ENCODE measurements at places on chromosomes 3 and 15.

- no peak for DNase-seq
These were observed 17.9 kb upstream of the SKIC8 start for GRCh38 chr15:78317145-78317836.

- DNase-seq = peak; percentile 17
These were observed 65.1 kb downstream of the GLCE start for GRCh38 chr15:69225355-69226022.

GRCh38 chr3:176734146-176734545 lies 463.1 kb downstream of the TBL1XR1 start:
- DNase-seq = peak; percentile 43

GRCh38 chr15:28952666-28953491 lies 67.1 kb downstream of the APBA2 start:
- no peak for DNase-seq

DNA sequence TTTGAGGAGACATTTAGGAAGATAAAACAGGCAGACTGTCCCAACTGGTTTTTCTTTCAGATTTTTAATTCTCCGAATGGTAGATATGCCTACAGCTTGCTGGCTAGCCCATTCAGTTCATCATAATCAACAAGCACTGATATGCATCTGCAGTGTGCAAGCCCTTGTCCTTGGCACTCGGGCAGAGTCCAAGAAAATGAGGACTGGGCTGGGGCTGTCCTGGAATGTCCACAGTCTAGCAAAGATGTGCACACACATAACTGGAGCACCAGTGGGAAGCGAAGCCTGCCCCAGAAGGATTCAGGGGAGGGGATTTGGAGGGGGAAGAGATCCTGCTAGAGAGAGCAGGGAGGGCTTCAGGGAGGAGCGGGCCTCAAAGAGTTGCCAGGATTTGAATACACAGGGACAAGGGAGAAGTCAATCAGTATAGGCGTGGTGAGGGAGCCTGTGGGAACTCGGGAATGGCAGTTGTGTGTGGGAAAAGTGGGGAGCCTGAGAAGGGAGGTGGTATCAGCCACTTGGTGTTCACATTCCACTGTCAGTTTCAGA lies 8.7 kb downstream of the FAH start:
- peak; percentile 8 for DNase-seq

DNA sequence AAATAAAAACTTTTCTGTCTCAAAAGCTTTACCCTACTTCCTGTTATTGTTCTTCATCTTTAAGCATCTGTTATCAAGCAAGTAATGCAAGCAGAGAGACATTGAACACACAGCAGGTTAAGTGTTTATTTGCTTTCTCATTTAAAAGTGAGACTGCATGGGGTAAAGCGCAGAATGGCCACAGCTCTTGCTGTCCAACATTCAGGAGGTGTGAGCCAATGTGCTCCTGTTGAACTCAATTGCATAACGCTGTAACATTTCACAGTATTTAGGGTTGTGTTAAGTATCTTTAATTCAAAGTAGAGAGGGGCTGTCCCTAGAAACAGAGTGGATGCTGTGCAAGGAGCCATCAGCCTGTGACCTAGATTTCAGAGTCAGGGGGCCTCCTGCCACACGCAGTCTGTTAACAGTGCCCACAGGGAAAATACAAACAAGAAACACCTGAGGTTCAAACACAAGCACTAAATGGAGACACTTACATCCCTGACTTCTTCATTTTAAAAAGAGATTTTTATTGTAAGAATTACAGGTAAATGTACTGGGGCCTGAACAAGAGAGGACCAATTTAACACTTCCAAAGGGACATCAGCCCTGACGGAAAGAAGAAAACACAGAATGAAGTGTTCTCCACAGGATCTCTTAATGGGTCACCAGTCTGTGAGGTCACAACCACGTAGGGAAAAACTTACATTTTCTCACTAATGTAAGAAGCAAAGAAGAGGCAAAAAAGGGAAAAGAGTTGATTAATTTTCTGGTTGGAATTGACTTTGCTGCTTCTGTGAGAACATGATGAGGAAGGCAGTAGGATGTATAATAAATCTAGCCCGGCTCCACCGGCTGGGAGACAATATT lies 815.1 kb downstream of the VGLL3 start:
- DNase-seq = peak; percentile 10

GRCh38 chr3:58117561-58118181 lies 93.1 kb downstream of the DNASE1L3 start:
- DNase-seq = no peak

- no peak for DNase-seq
These were observed 176.5 kb upstream of the PLSCR5 start for GRCh38 chr3:146781606-146782005.

- no peak for DNase-seq
These were observed 85.1 kb upstream of the FLNB start for GRCh38 chr3:57923101-57923500.

GRCh38 chr3:156516961-156517360 lies 38.0 kb downstream of the SSR3 start:
- DNase-seq = no peak

- DNase-seq = no peak
These were observed 1.1 kb upstream of the ECT2 start for GRCh38 chr3:172749230-172749965.

- no peak for DNase-seq
These were observed 62.6 kb downstream of the OSBPL10 start for GRCh38 chr3:31918179-31919150.

DNA sequence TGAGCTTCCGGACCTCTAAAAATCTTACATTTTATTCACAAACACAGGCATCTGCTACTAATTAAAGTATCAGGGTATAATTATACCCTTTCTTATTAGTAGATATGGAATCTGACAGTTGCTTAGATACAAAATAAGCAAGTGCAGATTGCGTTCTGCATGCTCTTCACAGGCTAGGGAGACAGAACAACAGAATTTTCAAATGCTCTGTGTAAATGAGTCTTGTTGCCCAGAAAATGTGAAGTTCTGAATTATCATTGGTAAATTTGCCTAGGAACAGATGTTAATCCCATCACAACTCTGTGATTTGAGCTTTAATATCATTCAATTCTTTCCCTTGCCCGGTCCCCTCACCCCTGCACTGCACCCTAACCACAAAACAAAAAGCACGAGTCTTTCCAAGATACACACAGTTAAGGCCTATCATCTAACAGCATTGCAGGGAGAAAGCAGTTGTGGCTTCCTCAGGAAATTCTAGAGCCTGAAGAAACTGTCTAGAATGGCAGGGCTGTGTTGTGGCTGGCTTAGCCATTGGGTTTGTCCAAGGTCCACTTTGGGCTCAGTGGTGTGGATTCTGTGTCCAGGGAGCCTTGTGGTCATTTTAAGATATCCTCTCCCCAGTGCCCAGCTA lies 119.8 kb downstream of the PDCD6IP start:
- DNase-seq = no peak

DNA sequence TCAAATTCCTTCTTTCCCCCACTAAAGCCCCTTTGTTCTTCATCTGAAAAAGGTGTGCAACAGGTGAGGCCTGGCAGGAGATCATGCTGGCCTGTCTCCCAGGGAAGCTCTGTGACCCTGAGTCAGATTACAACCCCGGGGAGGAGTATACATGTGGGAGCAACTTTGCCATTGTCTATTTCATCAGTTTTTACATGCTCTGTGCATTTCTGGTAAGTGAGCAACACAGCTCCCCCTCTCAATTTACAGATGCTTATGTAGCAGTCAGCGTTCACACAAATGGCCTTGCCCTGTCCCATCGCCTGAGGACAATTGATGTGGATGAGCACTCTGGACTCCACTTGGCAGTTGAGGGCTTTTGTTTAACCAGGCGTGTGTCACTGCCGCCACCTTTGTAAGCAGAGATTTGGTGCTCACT lies 70.4 kb downstream of the CHDH start:
- no peak for DNase-seq

DNA sequence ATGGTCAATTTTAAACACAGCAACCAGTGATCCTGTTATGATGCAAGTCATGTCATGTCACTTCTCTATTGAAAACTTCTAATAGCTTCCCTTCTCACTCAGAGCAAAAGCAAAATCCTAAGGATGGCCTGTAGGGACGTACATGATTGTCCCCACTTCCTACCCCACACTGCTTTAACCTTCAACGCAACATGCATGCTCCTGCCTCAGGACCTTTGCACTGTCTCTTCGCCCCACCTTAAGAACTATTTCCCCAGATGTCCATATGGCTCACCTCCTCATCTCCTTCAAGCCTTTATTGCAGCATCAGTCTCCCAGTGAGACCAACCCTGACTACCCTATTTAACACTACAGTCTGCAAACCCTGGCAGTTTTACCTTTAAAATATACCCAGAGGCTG lies 214.1 kb upstream of the CHRM5 start:
- DNase-seq = no peak

GRCh38 chr3:150236316-150237082 lies 171.6 kb upstream of the TSC22D2 start:
- DNase-seq = no peak

- no peak for DNase-seq
These were observed 18.2 kb upstream of the ACOX2 start for GRCh38 chr3:58555203-58555602.

GRCh38 chr15:66570842-66571478 lies 5.2 kb upstream of the LCTL start:
- no peak for DNase-seq

- DNase-seq = no peak
These were observed 175.3 kb upstream of the STT3B start for GRCh38 chr3:31357451-31357850.

- no peak for DNase-seq
These were observed 19.0 kb upstream of the CHCHD6 start for GRCh38 chr3:126685021-126685420.

Measured in H7 (cell line).